HuH-7.5 (cell line): ENCODE measurements at places on chromosomes 2 and 18.
A peak's percentile ranks its signal among the peaks of the same experiment; 100 is the strongest.

DNA sequence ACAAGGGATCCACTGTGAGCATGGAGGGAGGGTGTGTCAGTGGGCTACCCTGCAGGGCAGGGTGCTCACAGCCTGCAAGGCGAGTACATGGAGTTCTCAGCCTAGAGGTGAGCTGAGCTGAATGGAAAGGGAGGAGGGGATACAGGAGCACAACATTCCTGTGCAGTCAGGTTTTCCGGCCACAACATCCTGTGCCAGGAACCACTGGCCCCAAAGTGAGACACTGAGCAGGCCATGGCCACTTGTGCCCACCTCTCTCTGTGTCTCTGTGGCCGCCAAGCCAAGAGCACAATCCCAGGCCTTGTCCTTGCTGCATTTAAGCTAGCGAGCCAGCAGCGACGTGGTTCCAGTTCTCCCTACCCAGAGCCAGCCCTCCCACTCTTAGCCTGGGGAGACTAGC lies 6.1 kb downstream of the DOK1 start:
- DNase-seq: no peak

GRCh38 chr2:111162718-111163331 lies 42.1 kb downstream of the BCL2L11 start:
- no peak for DNase-seq

- DNase-seq: no peak
Measured at GRCh38 chr2:217008794-217009193, 148.9 kb upstream of the TNP1 start.

GRCh38 chr18:2687390-2688001 lies 32.0 kb downstream of the SMCHD1 start:
- DNase-seq: no peak

DNA sequence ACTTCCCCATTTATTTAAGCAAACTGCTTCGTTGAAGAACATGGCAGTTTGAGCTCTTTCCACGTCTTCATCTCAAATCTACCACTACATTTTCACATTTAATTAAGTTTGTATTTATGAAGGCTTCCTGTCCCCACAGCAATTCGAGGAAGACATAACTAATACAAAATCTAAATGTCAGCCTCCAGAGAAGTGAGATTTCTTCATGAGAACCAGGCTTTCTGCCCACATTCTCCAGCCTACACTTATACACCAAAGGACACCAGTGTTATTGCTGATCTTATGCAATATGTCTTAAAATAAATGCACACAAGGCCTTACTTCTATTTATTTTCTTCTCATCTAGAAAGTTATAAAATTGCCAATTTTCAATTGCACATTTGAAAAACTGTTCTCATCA lies 1209.3 kb upstream of the FAM98A start:
- DNase-seq: no peak

- DNase-seq: no peak
Measured at GRCh38 chr2:211690736-211691135, 847.9 kb downstream of the ERBB4 start.

DNA sequence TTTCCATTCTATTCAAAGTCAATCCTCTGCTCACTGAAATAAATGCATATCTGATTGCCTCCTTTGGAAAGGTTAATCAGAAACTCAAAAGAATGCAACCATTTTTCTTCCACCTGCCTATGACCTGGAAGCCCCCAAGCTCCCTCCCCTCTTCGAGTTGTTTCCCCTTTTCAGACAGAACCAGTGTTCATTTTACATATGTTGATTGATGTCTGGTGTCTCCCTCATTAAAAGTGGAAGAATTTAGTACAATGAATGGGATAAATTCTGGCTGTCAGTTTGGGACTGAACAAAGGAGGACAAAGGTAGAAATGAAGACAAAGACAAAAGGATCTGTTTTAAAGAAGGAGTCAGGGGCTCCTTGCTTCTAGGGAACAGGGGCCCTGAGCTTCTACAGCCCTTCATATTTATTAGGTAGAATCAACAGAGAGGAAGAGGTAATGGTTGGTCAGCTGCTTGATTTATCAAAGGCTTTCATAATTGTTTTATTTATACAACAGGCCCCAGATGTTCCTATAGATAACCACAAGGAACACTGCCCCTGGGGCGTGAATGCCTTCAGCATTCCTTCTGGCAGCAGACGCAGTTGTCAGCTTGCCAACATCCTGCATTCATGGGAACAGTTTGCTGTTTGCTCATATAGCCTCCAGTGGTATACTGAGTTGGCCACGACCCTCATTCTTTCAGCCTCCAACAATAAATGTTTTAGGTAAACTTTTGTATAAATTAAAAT lies 949.8 kb upstream of the LRATD1 start:
- no peak for DNase-seq

GRCh38 chr2:164053021-164053420 lies 317.2 kb upstream of the FIGN start:
- no peak for DNase-seq

DNA sequence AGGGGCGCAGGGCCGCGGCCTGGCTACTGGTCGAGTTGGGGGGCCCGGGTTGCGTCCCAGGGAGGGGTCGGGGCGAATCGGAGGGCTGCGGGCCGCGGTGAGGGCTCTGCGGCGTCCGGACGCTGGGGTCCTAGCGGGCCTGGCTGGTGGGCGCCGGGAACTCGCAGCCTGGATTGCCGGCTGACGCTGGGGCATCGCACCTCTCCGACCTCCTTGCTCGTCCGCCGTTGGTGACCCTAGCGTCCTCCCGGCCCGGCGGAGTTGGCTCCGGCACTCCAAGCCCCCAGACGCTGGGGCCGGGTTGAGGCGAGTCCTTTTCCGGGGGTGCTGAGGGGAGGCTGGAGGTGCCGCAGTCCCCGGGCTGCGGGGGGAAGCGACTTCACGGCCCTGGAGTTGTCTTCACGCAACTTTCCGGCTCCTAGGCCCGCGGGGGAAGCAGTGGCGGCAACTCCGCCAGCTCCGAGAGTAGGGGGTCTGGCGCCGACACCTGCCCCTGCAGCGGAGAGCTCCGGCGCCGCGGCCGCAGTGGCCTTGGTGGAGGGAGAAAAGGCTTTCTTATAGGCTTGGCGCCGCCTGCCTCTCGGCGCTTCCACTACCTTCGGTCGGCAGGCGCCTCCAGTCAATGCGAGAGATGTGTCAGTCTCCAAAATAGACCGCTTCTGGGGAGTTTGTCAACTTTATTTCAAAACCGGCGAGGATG lies 70.3 kb downstream of the HAUS1 start:
- DNase-seq: no peak

GRCh38 chr2:16258350-16258749 lies 318.0 kb downstream of the MYCN start:
- no peak for DNase-seq

GRCh38 chr2:113309655-113310387 lies 31.1 kb upstream of the PAX8 start:
- DNase-seq: no peak

GRCh38 chr2:226601881-226602662 lies 197.5 kb downstream of the IRS1 start:
- DNase-seq: no peak

DNA sequence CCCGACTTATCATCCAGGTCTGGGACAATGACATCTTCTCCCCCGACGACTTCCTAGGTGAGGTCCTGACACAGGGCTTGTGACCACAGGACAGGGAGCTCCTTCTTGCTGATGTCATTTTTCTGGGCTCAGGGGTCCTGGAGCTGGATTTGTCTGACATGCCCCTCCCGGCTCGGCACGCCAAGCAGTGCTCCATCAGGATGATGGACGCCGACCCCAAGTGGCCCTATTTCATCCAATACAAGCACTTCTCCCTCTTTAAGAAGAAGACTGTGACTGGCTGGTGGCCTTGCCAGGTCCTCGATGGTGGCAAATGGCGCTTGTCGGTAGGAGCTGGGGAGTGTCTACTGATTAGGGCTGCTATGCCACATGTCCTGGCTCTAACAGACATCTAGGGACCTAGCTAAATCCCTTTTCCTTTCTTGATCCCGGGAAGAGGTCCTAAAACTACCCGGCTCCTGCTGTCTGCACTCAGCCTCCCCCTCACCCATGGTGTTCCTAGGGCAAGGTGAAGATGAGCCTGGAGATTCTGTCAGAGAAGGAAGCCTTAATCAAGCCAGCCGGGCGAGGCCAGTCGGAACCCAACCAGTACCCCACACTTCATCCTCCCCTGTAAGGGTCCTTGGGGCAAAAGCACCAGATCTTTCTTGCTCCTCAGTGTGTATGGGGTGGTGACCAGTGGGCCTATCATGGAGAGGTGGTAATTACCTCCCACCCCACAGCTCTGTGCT lies 36.7 kb downstream of the LMAN2L start:
- no peak for DNase-seq

GRCh38 chr2:69741229-69741574 lies 732 bp upstream of the ANXA4 start:
- DNase-seq: peak; percentile 56

DNA sequence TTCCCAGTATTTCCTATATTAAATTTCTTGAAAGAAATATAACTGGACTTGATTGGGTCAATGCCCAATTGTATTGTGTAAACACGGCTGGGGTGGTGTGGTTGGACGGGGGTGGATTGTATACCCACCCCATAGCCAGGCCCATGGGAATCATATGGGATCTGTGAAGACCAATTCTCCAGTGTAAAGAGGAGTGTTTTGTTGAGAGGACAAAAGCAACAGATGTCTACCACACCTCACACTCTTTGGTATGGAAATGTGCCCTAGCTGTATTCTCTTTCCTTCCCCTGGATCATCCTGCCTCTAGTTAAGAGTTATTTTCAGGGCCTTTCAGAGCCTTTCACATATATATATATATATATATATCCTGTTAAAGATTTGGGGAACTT lies 57.5 kb upstream of the TGIF1 start:
- no peak for DNase-seq

DNA sequence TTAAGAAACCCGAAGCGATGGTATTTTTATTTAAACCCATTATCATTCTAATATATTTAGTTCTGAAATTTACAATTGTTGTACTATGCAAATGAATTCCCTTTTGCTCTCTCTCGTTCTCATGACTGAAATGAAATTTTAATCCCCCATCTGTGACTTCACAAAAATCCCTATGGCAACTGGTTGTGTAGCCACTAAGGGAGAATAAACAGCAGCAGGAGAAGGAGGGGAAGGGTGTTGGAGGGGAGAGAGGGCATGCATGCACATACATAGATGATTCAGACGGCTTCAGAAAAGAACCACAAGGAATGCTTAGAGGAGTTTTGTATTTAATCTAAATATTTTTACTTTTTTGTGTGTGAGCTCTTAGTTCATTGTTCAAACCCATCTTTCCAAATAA lies 36.8 kb downstream of the CPS1 start:
- no peak for DNase-seq

DNA sequence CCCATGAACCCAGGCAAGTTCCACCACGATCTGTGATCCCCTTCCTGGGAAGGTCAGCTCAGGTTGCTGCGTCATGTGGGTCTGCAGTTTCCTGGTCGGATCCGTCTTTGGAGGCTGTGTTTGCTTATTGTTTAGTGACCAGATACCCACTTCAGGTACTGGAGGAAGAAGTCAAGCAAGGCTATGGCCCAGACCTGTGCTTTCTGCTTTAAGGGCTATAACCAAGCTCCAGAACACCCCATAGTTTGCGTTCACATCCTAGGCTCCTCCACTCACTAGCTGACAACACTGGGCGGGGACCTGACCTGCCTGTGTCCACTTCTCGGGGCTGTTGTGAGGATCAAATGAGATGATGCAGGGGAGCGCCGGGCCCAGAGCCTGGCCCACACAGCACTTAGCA lies 44.0 kb downstream of the MAL start:
- no peak for DNase-seq

DNA sequence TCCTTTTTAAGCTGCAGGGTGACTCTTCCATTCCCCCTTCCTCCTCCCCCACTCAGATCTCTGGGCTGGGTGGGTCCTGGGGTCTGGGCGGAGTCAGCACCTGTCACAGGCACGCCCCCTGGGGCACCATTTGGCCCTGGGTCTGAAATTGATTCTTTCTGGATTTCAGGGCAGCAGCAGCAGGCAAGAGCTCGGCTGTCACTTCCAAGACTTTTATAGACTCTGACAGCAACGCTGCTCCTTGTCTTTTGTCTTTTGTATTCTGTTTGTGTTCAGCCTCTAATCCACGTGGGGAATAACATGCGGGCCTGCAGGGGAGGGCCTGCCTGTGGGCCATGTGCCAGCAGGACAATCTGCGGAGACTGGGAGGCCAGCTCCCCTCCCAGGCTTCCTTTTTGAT lies 3.9 kb downstream of the BOD1L2 start:
- DNase-seq: no peak

DNA sequence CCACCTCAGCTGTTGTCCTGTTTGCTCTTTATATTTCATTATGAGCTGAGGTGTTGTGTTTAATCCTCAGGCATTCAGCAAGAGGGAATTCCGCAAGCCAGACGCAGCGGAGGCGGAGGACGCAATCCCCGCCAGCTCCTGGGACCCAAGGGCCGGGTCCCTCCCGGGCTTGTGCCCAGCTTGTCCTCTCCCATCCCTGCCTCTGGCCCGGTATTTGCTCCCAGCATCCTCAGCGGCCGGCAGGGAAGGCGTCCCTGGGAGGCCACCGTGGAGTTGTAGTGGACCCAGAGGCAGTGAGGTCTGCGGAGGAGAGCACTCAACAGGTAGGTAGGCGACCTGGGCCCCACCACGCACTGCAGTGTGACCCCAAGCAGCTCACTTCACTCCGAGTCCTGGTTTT lies 42.5 kb upstream of the FOSL2 start:
- no peak for DNase-seq
